ENCODE measurements at places on chromosomes 16 and 17.
A peak's percentile ranks its signal among the peaks of the same experiment; 100 is the strongest.

- no peak for DNase-seq
Measured at GRCh38 chr16:31199430-31200041, 3.0 kb downstream of the PYCARD start.

DNA sequence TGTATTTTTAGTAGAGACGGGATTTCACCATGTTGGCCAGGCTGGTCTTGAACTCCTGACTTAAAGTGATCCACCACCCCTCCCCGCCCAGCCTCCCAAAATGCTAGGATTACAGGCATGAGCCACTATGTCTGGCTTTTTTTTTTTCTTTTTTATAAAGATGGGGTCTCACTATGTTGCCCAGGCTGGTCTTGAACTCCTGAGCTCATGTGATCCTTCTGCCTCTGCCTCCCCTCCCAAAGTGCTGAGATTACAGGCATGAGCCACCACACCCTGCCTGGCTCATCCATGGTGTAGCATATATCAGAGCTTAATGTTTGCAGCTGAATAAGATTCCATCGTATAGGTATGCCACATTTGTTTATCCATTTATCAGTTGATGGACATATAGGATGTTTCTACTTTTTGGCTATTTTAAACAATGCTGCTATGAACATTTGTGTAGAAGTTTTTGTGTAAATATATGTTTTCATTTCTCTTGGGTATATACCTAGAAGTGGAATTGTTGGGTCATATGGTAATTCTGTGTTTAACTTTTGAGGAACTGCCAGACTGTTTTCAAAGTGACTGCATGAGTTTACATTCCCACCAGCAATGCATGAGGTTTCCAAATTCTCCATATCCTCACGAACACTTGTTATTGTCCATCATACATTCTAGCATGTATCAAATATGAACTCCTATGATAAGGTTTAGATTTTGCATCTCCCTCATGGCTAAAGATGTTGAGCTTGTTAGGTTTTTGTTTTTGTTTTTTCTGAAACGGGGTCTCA is 55.7 kb upstream of the HAS3 start:
- no peak for DNase-seq

DNA sequence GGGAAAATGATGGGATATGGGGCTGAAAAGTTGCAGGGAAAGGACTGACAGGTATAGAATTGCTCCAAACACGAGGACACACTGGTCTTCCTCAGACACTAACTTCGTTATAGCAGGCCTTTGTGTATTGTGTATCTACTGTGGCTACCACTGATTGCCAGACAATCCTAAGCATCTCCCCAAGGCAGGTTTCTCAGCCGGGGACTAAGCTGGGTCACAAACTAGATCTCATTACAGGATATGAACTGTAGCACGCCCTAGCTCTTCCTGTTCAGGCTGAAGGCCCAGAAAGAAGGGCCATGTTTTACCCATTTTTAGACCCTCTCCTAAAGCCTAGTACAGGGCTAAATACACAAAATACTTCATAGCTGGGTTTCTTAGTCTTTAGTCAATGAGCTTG is 5.1 kb upstream of the RANGRF start:
- DNase-seq, result no peak

- DNase-seq, result no peak
Measured at GRCh38 chr16:57830890-57831484, 28.7 kb upstream of the KIFC3 start.

DNA sequence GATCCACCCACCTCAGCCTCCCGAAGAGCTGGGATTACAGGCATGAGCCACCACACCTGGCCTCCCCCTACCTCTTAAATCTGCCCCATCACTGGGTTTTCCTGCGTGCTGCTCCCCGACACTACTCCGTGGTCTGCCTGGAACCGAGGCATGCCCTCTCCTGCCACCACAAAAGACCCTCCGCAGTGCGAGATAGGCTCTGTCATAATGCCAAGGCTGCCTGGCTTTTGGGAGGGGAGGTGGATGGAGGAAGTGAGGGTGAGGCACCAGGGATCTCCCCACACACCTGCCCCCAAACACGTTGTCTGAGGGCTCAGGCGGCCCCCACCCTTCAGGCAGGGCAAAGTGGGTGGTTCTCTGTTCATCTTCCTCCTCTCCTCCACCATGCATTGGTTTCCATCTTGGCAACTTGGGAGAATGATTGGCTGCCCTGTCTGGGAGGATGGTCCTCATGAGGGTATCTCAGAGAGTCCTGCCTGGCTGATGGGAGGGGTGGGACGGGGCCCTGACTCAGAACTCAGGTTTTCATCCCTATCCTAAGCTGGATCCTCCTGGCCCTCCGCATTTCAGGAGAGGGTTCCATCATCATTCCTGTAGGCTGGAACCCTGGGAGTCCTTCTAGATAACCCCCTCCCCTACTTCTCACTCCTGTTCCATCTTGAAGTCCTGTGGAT is 23.2 kb downstream of the IGFBP4 start:
- DNase-seq, result no peak

DNA sequence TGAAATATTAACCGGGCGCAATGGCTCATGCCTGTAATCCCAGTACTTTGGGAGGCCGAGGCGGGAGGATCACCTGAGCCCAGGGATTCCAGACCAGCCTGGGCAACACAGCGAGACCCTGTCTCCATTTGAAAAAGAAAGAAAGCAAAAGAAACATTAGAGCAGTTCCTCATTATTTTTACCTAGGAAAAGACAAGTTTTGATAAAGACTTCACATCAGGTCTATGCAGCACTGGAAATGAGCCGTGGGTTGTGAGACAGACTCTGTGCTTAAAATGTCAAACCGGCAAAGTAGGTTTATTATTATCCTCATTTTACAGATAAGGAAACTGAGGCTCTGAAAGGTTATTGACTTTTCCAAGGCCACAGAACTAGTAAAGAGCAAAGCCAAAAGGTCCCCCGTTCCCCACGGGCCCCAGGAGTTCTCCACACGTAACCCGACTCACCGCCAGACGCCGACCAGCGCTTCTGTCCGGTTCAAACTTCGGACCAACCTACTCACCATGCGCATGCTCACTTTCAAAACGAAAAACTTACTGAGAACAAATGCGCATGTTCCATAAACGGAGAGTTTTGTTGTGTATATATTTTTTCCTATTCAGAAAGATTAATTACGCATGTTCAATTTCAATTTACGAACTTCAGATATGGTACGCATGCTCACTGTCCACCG is 356 bp downstream of the TUBD1 start:
- DNase-seq, result no peak

DNA sequence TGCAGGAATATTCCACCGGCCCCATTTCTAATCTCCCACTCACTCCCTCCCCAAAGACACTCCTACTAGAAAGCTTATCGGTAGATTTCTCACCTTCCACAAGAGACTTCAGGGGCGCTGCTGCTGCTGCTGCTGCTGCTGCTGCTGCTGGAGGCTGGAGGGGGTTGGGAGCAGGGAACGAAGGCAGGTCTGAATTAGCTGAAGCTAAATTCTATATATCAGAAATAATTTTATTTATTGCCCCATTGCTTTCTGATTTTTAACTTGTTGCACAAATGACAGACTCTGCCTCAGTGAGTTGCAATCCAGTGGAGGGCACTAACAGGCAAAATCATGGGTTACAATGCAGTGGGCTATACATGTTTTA is 25.8 kb upstream of the HLF start:
- DNase-seq, result no peak

DNA sequence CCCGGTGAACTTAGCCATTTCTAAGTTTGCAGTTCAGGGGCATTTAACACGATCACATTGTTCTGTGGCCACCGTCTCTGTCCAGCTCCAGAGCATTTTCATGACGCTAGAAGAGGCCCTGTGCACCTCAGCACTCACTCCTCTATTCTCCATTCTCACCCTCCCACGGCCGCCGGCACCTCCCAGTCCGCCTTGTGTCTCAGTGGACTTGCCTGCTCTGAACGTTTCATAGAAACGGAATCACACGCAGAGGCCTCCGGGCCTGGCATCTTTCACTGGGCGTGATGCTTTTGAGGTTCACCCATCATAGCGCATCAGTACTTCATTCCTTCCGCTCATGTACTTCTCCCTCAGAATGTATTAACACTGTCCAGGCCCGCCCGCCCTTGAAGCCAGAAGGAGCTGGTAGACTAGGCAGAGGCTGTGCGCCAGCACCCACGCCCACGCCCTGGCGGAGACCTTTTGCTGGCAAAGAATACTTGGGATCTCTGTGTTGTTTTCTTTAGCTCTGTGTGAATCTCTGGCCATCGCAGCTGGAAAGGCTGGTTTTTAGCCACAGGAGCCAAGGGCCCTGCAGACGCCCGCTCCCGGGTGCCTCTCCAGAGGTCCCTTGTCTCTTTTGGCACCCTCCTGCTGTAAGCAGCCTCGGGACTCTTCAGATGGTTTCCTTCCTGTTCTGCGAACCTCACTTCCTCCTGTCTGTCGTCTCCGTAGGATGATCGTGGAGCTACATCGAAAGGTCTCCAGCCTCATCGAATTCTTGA is 23.4 kb upstream of the JPT2 start:
- DNase-seq, result no peak

DNA sequence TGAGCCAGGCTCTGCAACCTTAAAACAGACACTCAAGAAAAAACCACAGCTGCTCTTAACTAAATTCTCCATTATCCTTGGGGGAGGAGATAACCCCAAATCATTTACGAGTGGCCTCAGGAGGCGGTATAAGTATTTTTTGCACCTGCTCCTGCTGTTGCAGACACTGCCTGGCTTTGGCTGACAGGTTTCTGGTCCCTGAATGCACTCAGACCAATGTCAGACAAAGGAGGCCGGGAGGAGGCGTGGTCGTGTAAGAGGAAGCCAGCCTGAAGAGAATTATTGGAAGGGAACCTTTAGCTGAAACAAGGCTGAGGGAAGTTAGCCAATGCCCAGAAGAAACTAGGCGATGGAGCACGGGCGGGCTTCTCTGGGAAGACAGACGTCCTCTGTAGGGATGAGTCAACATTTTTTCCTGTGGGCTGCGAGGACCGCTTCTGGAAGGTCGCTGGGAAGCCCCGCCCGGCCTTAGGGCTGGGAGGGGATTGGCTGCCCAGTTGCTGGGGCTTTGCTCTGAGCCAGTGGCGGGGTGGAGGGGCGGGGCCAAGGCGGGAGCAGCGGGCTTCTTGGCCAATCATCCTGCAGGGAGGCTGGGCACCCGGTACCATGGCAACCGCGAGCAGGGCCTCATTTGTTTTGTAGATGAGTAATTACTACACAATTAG is 82.3 kb downstream of the CCDC182 start:
- peak; percentile 97 for DNase-seq

- DNase-seq, result no peak
Measured at GRCh38 chr17:79029327-79030009, 5.5 kb downstream of the C1QTNF1 start.

GRCh38 chr16:70782237-70782636 is 18.7 kb downstream of the VAC14 start:
- no peak for DNase-seq

GRCh38 chr16:67928561-67929364 is 2.9 kb downstream of the CTRL start:
- DNase-seq, result peak; percentile 77

DNA sequence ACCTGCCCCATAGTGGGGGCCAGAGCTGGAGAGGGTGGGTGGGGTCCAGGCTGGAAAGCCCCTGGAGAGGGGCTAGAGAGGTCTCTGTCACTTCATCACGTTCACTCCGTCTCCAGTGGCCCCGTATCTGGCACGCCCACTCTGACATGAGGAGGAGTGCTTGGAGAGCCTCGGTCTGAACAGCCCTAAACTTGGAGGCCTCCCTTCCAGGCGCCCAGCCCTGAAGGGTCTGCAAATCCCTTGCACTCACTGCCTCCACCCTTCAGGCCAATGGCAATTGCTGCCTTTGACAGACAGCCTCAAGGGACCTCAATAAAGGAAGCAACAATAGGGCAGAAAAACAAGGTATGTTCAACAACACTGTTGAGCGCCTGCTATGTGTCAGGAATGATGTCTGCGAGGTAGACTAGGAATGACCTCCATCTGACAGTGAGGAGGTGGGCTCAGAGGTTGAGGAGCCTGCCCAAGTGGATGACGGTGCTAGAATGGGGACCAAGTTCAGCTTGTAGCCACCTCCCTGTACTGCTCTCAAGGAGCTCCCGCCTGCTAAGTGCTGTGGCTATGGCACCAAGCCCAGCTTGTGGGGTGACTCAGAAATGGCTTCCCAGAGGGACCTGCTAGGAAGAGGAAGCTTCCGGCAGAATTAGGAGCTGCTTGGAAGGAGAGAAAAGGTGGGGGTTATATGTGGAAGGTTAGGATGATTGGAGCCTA is 2.9 kb upstream of the EPX start:
- DNase-seq, result peak; percentile 52

DNA sequence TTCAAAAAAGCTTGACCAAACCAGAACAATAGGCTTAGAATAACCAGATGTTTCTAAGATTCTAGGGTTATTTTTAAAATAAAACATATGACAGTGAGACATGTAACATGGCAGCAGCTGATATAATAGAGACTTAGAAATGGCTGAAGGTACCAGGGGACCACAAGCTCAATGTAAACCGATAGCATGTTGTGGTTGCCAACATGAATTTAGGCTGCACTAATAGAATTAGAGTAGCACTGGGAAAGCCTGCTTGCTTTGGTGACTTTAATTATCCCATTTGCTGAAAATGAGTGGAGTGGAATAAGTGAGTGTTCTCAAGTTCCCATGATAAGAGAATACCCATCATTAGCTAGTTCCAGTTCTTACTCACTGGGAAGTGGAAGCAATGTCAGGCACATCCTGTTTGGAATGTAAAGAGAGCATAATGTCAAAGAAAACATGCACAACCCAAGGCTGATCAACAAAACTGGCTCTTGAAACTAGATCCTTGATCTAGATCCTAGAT is 621.2 kb upstream of the CDH5 start:
- no peak for DNase-seq

DNA sequence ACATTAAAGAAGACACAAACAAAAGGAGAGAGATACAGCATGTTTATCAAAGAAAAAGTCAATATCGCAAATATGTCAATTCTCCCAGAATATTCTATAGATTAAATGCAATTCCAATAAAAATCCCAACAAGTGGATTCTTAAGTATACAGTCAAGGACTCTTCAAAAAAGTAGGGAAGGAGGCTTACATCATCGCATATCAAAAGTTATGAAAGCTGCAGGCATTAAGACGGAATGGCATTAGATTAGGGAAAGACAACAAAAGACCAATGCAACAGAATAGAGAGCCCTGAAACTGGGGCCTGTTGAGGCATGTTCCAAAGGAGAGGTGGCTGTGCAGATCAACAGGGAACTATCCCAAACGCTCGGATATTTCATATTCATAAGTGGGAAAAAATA is 76.0 kb downstream of the MARCHF10 start:
- DNase-seq, result no peak

DNA sequence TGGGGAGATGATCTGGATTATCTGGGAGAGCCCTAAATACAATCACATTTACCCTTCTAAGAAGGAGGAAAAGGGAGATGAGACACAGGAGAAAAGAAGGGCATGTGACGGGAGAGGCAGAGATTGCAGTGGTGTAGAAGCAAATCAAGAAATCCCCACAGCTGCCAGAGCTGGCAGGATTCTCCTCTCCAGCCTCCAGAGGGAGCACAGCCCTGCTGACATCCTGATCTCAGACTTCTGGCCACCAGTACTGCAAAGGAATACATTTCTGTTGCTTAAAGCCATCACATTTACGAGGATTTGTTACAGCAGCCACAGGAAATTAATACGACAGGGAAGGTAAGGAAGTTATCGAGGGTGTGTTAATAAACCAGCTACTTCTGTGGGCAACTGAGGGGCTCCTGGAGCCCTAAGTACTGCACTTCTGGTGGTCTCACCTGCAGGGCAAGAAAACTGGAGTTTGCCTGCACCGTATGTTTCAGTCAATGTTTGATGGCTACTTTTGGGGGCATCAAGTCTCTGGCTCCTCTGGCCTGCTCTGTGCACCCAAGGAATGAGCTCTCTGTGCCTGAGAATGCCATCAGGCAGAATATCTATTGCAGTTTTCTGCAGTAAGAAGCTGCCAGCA is 22.9 kb upstream of the CDH13 start:
- DNase-seq, result peak; percentile 26

All from right hindlimb (tissue), 1 donor.